ENCODE measurements at places on chromosomes 7 and 10.

- peaks cover 12% of the 10 kb centered on the region for H3K4me1 ChIP-seq
- DNase-seq, result no peak
- no peak overlapping the region for H3K27ac ChIP-seq
- H3K27me3 ChIP-seq, result no peaks in the 10 kb centered on the region
- H3K4me3 ChIP-seq, result no peak overlapping the region
- no peaks in the 10 kb centered on the region for H3K36me3 ChIP-seq
These were observed 187.4 kb upstream of the AGR3 start for GRCh38 chr7:17069146-17069545.

DNA sequence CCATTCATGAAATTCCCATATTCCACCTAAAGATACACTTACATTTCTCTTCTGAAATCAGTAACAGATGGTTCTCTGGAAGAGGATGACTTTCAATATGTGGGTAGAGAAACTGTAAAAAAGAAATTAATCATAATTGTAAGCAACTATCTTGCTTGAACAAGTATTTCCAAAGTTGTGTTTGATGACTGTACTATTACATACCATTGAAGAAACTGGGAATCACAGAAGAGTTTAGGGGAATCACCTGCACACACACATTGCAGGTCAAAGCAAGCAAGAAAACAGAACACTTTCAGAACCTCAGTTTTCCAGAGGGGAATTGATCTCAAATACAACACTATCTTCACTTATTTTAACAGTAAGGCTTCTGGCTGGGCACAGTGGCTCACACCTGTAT lies 33.6 kb downstream of the GSAP start:
- H3K4me1 ChIP-seq, result peaks cover 17% of the 10 kb centered on the region
- peaks cover 51% of the 10 kb centered on the region for H3K36me3 ChIP-seq
- H3K27me3 ChIP-seq, result no peaks in the 10 kb centered on the region
- H3K27ac ChIP-seq, result peak overlapping the region; percentile 8
- H3K4me3 ChIP-seq, result no peak overlapping the region

GRCh38 chr10:91163869-91164474 lies 56.5 kb upstream of the PCGF5 start:
- DNase-seq, result no peak
- H3K27ac ChIP-seq, result peak overlapping the region; percentile 93
- H3K4me3 ChIP-seq, result peak overlapping the region; percentile 89
- H3K4me1 ChIP-seq, result peaks cover 33% of the 10 kb centered on the region

- peaks cover 7% of the 10 kb centered on the region for H3K4me1 ChIP-seq
- no peak for DNase-seq
- H3K4me3 ChIP-seq, result peak overlapping the region; percentile 72
These were observed 1.2 kb downstream of the PPP1R9A start for GRCh38 chr7:94908323-94909178.

- no peaks in the 10 kb centered on the region for H3K36me3 ChIP-seq
- H3K27me3 ChIP-seq, result peaks cover 6% of the 10 kb centered on the region
- H3K4me3 ChIP-seq, result no peak overlapping the region
- no peak for DNase-seq
- H3K4me1 ChIP-seq, result no peaks in the 10 kb centered on the region
These were observed 152.6 kb downstream of the PLCE1 start for GRCh38 chr10:94146313-94146712.
